Choroid plexus epithelial cell (primary cell): ENCODE measurements at places on chromosomes 1 and 21.

- DNase-seq: no peak
Observed at GRCh38 chr1:1038694-1039093, 18.8 kb downstream of the AGRN start.

GRCh38 chr1:180515364-180515763, 13.0 kb upstream of the ACBD6 start:
- no peak for DNase-seq

DNA sequence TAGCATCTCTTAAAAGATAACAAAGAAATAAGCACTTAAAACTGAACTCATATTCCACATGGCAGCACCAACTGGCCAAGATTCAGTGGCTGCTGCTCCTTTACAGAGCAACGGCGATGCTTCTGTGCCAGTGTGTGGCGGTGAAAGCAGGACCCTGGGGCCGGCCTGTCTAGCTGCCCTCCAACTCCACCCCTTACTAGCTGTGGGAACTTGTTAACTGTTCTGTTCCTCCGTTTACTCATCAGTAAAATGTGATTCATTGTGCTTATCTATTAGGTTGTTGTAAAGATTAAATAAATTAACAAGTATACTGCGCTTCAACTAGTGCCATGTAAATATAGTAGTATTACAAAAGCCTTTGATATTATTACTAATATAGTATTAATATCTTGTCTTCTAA, 133.2 kb downstream of the GDAP2 start:
- DNase-seq: no peak

DNA sequence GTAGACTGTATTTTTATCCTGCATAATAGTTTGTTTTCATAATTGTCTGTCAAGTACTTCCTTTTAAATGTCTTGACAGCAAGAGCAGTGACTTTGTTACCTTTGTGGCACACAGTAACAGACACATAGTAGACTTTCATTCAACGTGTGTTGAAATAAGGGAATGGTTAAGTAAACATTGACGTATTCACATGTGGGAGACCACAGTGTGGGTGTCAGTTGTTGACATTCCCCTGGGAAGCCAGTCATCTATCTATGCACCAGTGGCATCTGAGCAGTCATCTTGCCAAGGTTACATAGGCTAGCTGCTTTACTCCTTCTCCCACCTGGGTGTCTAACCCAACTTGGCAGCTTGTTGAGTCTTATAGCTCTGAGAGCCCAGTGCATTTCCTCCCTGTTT, 1.4 kb upstream of the NUP133 start:
- DNase-seq: peak; percentile 42

DNA sequence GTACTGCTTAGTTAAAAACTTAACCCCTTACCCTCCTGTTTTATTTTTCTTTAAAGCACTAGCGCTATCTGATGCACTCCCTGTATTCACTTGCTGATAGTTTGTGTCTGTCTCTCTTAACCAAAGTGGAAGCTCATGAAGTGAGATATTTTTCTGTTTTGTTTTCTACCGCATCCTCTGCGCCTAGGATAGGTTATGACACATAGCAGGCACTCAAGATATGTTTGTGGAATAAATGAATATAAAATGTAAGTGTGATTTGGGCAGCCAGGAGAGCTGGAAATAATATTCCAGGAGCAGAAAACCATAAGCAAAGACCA, 49.0 kb upstream of the MRPS6 start:
- no peak for DNase-seq

DNA sequence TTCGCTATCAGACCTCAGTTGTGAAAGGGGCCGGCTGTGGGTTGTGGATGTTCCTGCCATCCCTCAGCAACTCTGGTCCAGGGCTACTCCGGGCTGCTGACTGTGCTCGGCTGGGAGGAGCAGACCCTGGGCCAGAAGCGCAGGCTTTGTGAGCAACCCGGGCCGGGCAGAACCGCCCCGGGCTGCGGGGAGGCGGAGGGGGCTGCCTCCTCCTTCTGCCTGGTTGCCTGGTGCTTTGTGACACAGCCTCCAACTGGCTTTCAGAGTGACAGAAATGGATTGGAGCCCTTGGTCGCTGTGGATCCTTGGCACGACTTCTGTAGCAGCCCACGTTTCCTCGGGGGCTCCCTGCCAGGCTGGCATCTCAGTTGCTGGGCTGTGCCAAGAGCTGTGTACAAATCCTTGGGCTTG, 10.0 kb downstream of the DRAXIN start:
- no peak for DNase-seq

- no peak for DNase-seq
Observed at GRCh38 chr21:41048623-41049022, 119.3 kb upstream of the BACE2 start.

DNA sequence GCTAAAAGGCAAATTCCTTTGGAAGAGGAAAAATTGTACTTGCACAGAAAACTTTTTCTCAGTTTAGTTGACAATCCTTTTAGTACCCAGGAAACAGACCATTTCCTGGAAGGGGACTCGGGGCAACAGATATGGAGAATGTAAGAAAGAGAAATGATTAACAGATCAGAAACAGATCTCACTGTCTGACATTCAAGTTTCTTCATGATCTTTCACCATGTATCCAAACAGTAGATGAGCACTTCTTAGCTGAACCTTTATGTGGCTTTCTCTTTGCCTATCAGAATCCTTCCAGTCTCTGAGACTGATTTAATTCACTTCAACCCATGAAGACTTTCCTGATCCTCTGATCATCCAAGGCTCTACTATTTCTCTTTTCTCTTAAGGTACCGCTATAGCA, 2.7 kb downstream of the TTLL7 start:
- DNase-seq: no peak

GRCh38 chr1:84975035-84975434, 21.9 kb downstream of the MCOLN2 start:
- no peak for DNase-seq

GRCh38 chr1:168607872-168608428, 31.5 kb downstream of the XCL1 start:
- DNase-seq: no peak

DNA sequence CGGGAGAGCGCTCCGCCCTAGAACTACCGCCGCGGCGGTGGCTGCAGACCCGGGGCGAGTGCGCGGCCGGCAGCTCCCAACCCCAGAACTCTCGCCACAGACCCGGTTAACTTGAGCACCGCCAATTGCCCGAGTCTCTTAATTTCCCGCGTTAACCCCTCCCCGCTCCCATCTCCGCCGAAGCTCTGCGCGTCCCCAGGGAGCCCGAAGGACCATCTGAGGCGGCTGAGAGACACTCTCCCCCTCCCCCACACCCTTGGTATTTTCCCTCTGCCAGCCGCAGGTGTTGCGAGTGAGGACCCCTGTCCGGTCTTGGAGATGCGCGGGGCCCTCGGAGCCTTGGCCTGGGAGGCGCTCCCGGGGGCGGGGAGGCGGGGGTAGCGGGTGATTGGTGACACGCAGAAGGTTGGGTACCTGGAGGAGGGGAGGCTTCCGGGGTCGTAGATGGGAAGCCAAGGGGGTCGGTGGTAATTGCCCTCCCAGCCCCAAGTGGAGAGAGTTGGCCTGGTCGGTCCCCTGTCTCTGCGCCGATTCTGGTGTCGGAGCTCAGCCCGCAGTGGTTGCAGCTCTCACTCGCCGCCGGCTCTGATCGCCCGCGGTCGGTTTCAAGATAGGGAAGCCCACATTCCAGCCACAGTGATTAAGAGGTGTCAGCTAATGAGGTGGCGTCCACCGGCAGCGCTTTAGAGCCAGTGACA, 858 bp upstream of the SUSD4 start:
- DNase-seq: no peak

DNA sequence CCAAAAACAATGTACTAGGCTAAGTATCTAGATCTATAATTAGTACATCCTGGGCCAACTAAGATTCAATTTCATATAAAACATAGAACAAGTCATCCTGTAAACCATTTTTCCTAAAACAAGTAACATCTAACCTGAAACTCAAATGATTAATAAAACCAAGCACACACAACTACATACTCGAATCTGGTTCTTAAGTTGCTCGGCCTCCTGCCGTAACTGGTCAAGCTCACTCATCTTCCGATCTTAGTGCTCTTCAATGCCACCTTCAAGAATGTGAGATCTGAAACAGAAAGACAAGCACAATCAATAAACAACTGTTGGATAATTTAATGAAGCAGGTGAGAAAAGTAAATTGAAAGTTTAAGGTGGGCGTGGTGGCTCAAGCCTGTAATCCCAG, 46.9 kb upstream of the NADK start:
- DNase-seq: no peak

DNA sequence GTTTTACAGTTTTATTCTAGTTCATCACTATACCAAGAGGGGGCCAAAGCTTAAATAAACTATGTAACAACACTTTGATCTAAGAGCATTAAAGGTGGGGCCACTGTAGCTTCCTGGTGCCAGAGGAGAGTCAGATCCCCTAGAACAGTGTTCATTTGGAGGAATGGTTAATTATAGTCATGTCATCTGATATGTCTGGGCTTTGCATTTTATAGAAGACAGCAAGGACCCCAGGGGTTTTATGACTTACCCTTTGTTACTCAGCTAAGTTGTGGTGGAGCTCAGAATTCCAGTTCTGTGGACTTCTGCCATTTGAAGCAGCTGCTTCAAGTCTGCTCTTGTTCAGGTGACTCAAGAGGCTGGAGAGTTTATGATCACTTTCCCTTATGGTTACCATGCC, 16.7 kb downstream of the KDM4A start:
- no peak for DNase-seq

DNA sequence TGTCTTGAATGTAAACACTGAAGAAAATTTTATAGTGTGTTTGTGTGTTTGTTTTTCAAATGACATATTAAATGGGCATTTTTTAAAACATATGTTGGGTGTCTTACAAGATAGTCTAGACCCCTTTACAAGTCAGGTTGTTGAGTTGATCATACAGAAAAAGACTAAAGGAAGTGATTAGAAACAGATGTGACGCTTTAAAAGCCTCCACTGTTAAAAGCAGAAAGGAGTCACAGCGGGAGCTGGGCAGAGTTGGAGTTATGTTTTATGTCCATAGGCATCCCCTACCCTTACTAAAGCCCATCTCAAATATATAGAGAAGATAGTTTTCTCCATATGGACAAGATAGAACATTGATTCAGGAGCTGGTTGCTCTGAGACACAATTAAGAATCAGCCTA, 393.9 kb downstream of the PLPP3 start:
- no peak for DNase-seq

- peak; percentile 94 for DNase-seq
Observed at GRCh38 chr1:93844262-93845045, 34.6 kb downstream of the DNTTIP2 start.

- no peak for DNase-seq
Observed at GRCh38 chr1:30692201-30692947, 31.0 kb downstream of the MATN1 start.

DNA sequence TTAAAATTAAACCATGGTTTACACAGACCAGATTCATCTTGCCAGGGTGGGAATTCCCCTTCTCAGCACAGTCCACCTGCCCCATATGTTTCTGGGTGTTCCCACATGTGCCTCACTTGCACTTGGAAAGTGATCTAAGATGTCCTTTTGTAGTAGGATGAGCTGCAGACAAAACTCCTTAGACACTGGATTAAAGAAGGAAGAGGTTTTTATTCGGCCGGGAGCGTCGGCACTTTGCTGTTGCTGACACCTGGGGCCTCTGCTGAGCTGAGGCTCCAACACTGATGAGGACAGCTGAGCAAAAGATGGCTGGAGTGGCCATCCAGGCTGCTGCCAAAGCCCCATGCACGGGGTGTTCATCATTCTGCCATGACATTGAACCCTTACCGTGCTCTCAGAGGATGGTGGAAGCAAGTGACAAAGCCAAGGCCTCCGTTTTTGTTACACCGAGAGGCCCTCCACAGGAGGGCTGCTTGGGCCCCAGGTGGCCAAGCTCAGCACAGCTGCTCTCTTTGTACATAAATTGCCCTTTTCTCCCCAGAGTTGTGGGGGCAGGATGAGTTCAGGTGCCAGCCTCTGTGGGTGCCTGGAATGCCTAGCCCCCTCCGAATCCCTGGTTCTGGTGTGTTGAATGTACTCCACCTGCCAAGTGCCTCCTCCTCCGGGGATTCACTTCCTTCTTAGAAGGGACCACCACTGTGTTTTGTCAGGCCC, 7.3 kb upstream of the ACOT11 start:
- no peak for DNase-seq

DNA sequence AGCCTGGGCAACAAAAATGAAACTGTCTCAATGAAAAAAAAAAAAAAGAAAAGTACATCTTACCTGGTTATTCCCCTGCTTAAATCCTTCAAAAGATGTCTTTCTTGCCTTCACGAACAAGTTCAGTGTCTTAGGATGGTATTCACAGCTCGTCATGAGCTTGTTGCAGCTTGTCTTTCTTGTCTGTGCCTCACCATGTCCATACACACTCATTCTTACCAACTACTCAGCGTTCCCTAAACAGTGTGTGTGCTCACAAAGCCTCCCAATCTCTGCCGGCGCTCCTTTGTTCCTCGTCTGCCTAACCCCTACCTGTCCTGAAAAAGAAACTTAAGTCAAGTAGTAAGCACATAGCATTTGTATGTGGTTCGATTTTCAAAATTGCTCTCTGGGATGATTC, 31.1 kb downstream of the UBE4B start:
- DNase-seq: no peak

GRCh38 chr1:45892068-45892785, 88.8 kb downstream of the MAST2 start:
- peak; percentile 95 for DNase-seq
